ENCODE measurements at places on chromosomes 1 and 21.
A peak's percentile ranks its signal among the peaks of the same experiment; 100 is the strongest.

DNA sequence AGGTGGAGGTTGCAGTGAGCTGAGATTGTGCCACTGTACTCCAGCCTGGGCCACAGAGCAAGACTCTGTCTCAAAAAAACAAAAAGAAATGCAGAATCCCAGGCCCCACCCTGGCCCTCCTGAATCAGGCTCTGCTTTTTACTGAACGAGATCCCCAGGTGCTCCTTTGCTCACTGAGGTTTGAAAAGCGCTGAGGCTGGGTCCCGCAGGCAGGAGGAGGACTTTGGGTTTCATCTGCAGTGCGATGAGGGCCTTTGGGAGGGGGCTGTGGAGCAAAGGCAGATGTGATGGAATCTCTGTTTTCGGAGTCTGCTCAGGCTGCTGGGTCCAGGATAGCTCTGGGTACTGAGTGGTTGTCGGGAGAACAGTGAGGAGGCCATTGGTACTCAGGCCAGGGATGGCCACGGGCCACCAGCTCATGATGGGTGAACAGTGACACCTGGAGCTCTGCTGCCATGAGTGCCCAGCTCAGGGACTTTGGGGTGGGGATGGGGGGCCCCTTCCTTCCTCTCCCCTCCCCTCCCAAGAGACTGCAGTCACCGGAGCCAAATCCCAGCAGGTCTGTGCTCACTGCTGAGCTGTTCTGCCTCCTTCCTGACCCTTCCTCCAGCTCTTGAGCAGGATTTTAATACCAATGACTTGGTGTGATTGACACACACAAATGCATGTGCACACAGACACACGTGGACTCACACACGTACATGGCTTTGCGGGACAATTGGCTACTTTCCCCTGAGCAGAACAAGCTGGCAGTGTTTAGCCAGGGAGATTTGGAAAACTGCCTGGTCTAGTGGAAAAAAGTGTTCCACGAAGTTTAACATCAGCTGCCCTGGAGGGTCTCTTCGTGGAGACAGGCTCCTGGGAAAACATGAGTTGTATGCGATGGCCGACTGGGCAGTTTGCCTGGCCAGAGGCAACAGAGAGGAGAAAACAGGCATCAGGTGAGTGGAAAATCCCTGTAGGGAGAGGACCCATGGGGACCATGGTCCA is 3.6 kb upstream of the DHRS3 start:
- DNase-seq, result peak; percentile 96

GRCh38 chr1:8699679-8700078 is 117.8 kb downstream of the RERE start:
- no peak for DNase-seq

DNA sequence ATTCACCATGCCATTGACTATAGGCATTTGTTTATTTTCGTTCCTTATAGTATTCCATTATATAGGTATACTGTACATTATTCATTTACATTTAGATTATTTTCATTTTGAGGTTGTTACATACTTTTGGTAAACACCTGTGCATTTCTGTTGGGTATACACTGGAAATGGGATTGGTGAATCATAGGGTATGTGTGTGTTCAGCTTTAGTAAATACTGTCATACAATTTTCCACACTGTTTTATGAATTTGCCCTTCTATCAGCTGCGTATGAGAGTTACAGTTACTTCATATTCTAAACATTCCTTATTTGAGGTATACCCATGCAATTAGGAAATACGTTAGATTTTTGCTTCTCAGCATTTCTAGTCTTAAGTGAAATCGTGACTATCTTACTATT is 55.1 kb upstream of the FASLG start:
- no peak for DNase-seq

GRCh38 chr1:157312082-157312812 is 174.1 kb upstream of the ETV3 start:
- DNase-seq, result peak; percentile 3

- no peak for DNase-seq
Measured at GRCh38 chr1:28156821-28157220, 19.7 kb downstream of the PTAFR start.

DNA sequence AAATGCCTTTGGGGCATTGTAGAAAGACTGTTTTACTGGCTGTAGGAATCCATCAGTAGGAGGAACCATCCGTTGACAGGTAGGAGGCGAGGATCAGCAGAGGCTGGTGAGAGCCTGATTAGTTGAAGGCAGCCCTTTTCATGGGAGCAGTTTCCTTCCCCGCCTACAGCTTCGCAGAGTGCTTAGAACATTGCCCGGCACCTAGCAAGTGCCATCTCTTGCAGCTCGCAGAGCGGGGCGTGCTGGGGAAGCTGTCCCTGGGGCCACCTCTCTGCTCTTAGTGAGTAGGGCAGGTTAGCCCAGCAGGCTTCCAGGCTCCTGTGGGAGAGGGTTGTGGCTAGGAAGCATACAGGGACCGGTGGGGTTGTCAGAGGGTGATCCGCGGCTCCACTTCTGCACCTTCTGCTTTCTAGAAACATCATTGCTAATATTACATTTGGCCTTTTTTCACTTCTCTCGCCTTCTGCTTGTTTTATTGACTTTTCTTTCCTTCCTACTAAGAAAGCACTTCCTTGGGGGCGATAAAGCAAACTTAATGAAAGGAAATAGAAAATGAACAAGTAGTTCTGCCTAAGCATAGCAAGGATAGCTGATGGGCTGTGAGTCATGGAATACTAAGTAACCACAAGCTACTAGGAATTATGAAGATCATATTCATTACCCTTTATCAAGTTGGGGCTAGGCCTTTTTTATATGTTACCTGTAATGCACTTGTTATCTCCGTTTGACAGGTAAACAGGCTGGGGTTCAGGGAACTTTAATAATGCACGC is 176.7 kb downstream of the GALNT2 start:
- peak; percentile 5 for DNase-seq

GRCh38 chr1:197811769-197812168 is 36.5 kb upstream of the DENND1B start:
- DNase-seq, result no peak

GRCh38 chr21:26473471-26473870 is 99.6 kb downstream of the CYYR1 start:
- no peak for DNase-seq
